ENCODE measurements at places on chromosomes 6 and 20.
A peak's percentile ranks its signal among the peaks of the same experiment; 100 is the strongest.

- DNase-seq: no peak
Measured at GRCh38 chr6:161220346-161220745, 53.5 kb downstream of the AGPAT4 start.

- no peak for DNase-seq
Measured at GRCh38 chr6:167098825-167099225, 24.1 kb upstream of the CCR6 start.

DNA sequence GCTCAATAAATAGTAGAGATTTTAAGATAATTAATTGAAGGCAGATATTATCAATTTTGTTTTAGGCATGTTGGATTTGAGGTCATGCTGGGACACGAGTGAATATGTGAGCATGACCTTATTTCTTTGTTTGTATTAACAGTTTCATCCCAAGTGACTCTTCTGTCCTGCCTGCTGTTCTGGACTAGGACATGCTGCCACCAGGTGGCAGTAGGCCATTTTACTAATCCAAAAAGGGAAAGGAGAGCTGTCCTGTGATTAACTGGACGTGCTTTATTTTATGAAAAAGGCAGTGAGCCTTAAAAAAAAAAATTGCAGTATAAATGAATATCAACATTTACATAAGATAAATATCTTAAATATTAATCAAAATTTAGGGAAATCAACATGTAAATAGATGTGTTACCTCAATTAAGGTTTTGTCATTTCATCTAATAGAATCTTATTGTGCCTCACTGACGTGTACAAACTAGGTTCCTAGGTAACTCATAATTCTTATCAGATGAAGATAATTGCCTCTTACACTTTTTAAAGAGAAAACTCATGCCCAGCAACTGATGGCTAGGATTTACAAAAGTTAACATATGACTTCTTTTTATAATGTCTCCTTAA, 49.8 kb downstream of the FRK start:
- peak; percentile 75 for DNase-seq

DNA sequence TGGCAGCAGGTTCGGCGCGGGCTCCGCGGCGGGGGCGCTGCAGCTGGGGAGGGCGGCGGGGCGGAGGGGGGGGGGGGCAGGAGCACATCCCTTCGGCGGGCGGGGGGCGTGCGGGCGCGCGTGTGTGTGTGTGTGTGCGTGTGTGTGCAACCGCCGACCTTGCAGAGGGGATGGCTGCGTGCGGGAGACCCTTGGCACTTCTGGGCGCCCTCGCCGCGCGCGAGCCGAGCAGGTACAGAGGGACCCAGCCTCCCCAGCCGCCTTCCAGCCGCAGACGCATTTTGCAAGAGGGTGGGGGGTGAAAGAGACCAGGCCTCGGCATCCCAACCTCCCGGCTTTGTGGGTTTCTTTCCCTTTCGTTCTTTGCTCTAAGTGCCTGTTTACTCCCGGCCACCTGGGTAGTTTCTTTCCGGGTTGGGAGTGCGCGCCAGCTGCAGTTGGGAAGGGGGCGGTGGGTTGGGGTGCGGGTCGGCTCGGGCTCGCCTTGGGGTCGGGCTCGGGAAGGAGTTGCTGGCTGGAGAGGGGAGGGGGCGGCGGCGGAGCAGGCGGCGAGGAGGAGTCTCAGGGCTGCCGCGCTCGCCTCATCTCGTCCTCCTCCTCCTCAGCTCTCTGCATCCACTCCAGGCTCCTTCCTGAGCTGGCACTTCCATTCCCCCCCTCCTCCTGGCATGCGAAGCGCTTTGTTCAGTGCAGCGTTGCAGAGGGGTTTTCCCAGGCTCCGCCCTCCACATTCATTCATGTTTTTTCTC, 620 bp downstream of the HIVEP1 start:
- peak; percentile 71 for DNase-seq

GRCh38 chr20:3283222-3283820, 44.3 kb upstream of the SLC4A11 start:
- peak; percentile 76 for DNase-seq

GRCh38 chr20:62927128-62927705, 912 bp upstream of the DIDO1 start:
- no peak for DNase-seq

DNA sequence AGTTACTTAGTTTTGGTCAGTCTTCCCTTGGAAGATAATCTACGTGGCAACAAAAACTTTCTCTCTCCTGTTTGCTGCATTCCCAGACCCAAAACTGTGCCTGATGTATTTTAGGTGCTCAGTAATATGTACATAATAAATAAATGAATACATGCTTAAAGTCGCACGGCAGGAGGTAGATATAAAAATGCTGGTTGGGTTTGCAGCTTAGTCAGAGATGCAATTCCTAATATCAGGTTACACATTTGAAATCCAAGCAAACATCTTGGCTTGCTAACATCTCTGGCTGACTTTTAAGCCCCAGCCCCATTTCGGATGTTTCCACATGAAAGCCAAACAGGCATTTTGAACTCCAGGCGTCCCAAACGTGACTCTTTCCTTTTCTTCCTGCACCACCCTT, 91.0 kb downstream of the KCNQ5 start:
- no peak for DNase-seq

GRCh38 chr6:132132422-132132821, 181.2 kb upstream of the CCN2 start:
- no peak for DNase-seq

- no peak for DNase-seq
Measured at GRCh38 chr6:81515562-81516453, 236.7 kb downstream of the TENT5A start.

- peak; percentile 66 for DNase-seq
Measured at GRCh38 chr6:24910961-24911725, 24.6 kb downstream of the RIPOR2 start.

GRCh38 chr6:137851669-137852068, 15.4 kb upstream of the TNFAIP3 start:
- no peak for DNase-seq

DNA sequence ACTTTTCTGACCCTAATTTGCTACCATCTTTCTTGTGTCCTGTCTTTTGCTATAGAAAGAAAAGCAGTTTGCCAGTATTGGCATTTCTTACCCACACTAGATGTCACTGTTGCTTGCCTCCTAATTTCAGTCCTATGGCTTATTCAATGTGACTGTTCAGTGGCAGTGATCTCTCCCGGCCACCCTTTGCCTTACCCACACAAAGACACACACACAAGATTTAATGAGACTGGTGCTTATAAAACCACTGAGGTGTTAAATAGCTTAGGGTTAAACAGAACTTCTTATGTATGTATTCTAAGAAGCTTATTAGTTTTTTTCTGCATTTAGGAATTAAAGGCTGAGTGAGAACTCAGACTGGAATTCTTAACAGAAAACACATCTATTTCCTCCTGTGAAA, 233.6 kb upstream of the ASCC3 start:
- peak; percentile 28 for DNase-seq

GRCh38 chr20:2741881-2742280, 49.3 kb downstream of the EBF4 start:
- DNase-seq: no peak

DNA sequence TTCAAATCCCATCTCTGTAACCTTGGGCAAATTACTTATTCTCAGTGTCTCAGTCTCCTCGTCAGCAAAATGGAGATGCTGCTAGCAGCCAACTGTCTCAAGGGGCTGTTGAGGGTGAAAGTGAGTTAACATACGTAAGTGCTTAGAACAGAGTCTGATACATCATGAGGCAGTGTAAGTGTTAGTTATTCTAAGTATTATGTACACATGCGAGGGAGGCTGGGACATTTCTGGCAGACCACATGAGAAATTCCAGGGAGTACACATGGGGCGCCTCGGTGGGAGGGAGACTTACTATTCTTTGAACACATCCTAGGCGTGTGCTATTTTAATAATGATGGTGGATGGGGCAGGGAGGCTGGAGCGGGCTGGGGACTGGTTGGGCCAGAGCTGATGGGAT, 99.1 kb downstream of the DLGAP4 start:
- no peak for DNase-seq

GRCh38 chr6:56756219-56756789, 113.6 kb upstream of the DST start:
- no peak for DNase-seq

DNA sequence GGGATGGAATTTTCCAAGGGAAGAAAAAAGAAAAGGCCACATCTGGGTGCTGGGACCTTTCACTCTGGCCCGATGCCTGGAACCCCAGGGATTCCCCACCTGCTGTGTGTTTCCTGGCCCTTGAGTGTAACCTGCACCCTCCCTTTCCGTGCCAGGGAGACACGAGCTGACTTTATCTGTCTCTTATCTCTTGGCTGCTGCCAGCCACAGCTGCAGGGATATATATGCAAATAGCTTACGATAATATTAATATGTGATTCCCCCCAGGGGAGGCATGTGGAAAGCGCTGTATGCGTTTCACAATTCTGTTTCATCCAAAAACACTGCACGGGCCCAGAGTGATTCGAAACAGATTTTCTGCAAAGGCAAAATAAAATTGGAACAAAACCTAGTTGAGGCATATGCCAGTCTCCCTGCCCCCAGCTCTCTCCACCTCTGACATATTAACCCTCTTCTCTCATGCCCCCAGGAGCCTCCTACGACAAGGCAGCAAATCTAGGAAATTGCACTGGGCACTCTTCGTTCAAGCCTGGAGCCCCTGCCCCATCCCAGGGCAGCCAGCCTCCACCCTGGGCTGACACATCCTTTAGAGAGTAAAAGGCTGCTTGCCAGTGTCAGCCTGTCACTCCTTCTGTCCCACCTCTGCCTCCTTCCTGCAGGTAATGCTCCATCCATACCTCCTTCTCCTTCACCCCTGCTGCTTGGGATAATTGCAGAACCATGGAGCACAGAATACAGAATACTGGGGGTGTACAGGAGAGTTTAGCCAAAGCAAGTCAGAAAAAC, 1.3 kb downstream of the RIPOR3 start:
- peak; percentile 40 for DNase-seq

DNA sequence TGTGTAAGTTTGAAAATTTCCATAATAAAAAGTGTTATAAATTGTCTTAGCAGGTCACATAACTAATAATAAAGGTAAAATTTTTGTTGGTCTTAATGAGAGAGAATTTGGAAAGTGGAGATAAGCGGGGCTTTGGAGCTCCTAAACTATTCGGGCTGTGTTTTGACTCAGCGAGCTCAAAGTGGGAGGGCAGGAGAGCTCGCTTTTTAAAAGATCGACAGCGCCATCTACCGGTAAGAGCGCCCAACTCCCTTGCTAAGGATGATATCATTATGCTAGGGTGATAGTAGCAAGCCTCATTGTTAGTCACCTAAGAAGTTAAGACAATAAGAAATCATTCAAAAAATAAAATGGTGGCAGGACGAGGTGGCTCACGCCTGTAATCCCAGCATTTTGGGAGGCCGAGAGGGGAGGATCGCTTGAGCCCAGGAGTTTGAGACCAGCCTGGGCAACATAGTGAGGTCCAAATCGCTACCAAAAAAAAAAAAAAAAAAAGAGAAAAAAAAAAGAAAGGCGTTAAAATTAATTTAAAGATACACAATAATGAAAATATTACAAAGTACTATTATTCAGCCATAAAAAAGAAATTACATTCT, 24.8 kb downstream of the C6orf15 start:
- DNase-seq: peak; percentile 84
